ENCODE measurements at places on chromosomes 11 and 22. TPM values are rescaled to one million over a fixed set of nuclear protein-coding genes. Genes with fewer than 3 reads are reported as not detected.

GRCh38 chr11:84322211-84322610, 1036.0 kb upstream of the CCDC90B start:
- no peaks in the 10 kb centered on the region for H3K27me3 ChIP-seq
- no peak overlapping the region for H3K4me3 ChIP-seq
- no peaks in the 10 kb centered on the region for H3K4me1 ChIP-seq
- DNase-seq, result no peak
- H3K27ac ChIP-seq, result no peak overlapping the region
- H3K36me3 ChIP-seq, result no peaks in the 10 kb centered on the region

Gene UQCC3
- total RNA-seq, result 3.5 TPM

DNA sequence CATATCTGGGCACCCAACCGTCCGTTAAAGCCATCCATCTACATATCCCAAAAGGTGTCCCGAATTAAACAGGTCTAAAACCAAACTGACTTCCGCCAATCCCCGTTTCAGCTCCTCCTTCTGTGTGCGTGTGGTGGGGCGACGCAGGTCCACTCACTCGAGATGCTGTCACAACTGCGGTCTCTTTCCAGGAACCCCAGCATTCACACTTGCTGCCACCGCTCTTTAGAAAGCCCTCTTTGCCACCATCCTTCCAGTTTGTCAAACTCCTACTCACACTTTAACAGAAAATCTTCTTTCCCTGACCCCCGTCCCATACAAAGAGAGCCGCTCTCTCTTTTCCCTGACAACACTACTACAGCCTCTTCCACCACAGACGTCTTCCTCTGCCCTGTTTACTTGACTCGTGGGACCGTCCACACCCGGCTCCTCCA, 467 bp downstream of the ESS2 start:
- H3K27ac ChIP-seq, result peak overlapping the region; percentile 90

Gene CLTCL1
- 0.20 TPM for total RNA-seq

Gene TRPT1
- 14.6 TPM for total RNA-seq

DNA sequence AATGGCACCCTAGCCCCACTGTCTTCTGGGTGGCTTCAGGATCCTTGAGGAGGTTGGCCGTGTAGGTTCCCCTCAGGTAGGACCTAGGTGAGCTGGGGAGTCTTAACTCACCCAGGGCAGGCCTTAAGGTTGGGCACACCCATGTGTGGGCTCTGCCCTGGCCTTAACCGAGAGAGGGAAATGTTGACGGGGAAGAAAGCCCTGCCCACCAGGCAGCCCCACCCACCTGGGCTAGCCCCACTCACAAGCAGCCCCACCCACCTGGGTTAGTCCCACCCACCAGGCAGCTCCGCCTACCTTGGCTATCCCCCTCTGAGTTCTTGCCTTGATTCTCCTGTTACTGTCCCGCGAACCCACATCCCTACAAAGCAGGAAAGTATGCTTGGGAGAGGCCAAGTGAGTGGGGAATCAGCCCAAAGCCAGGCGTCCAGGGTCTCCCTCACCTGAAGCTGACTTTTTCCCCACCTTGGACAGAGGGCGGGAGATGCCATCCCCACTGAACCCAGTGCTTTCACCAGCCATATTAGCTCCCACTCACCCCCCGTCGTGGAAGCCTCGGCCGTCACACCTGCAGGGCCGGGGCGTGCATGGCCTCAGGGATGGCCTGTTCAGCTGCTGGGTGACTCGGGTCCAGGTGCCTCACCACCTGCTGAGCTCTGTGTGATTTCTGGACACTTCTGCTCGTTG, at the start of gene MYEOV:
MYEOV (plus strand) TSS at position 337 of the 687 bp plus-strand sequence. CDS start 1,200 bp downstream, outside the sequence.
- H3K4me1 ChIP-seq, result peaks cover 41% of the 10 kb centered on the region
- H3K27me3 ChIP-seq, result no peaks in the 10 kb centered on the region
- H3K27ac ChIP-seq, result no peak within 1 kb of the TSS

GRCh38 chr11:126683766-126684728, 316.5 kb downstream of the KIRREL3 start:
- H3K27ac ChIP-seq, result no peak overlapping the region
- H3K36me3 ChIP-seq, result no peaks in the 10 kb centered on the region
- H3K27me3 ChIP-seq, result peaks cover 2% of the 10 kb centered on the region
- no peak overlapping the region for H3K4me3 ChIP-seq

- H3K4me3 ChIP-seq, result no peak overlapping the region
- no peaks in the 10 kb centered on the region for H3K27me3 ChIP-seq
- no peak for DNase-seq
- no peaks in the 10 kb centered on the region for H3K36me3 ChIP-seq
- H3K4me1 ChIP-seq, result no peaks in the 10 kb centered on the region
- no peak overlapping the region for H3K27ac ChIP-seq
Observed at GRCh38 chr22:24506802-24507438, 11.8 kb downstream of the UPB1 start.

Gene POU2AF2
- not detected for total RNA-seq

Gene OR8D1
- not detected for total RNA-seq

DNA sequence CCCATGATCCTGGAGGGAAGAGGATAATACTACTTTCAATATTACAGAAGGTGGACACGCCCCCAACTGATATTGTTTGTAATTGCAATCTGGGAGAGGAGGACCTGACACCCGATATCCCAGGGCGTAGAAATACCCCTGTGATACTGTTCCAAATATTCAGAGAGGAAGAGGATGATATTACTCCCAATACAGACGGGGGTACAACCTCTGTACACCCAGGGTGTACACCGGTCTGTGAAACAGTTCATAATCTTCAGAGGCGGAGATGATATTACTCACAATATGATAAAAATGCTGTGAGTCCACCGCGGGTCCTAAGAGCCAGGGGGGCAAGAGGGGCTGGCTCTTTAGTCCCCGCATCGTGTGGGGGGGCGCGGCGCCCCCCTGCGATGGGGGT, 57.2 kb upstream of the ALDH3B2 start:
- no peaks in the 10 kb centered on the region for H3K27me3 ChIP-seq
- H3K36me3 ChIP-seq, result no peaks in the 10 kb centered on the region
- no peak for DNase-seq

- no peak overlapping the region for H3K4me3 ChIP-seq
- H3K27me3 ChIP-seq, result peaks cover 3% of the 10 kb centered on the region
- H3K36me3 ChIP-seq, result no peaks in the 10 kb centered on the region
- no peak overlapping the region for H3K27ac ChIP-seq
- H3K4me1 ChIP-seq, result peaks cover 6% of the 10 kb centered on the region
Observed at GRCh38 chr11:130441719-130442118, 6.7 kb upstream of the ADAMTS15 start.

Gene TIGD3
- 0.37 TPM for total RNA-seq

Gene COPB1
- 66.1 TPM for total RNA-seq

Data from CD4-positive, CD25-positive, alpha-beta regulatory T cell (primary cell).